ENCODE measurements at places on chromosomes 16 and 17. TPM values are rescaled to one million over a fixed set of nuclear protein-coding genes. Genes with fewer than 3 reads are reported as not detected.

Gene ITGAX
- 79.3 TPM for total RNA-seq

Gene MT1M
- total RNA-seq: not detected

GRCh38 chr16:85998868-85999729 is 100.1 kb downstream of the IRF8 start:
- DNase-seq: no peak

- peak; percentile 68 for DNase-seq
Observed at GRCh38 chr16:84144209-84144858, 643 bp downstream of the HSDL1 start.

DNA sequence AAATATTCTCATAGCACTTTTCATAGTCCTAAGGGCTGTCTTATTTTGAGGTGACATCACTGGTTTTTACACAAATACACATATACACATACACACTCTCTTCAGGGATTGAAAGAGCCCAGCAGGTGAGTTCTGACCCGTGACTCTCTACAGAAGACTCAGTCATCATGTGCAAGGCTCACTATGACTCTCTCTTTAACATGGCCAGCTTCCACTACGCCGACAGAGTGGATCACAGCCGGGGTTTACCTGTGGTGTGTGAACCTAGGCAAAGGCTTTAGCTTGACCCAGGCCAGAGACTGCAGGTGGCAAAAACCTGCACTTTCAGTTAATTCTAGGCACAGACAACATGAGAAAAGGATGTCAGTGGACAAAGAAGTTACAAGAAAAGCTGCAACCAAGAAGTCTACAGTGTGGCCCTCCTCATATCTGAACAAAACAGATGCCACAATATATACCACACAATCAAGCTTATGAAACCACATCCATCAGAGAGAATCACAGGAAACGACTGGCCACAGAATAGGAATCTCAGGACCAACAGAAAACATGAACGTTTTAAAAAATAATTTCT is 56.5 kb downstream of the CYTH1 start:
- DNase-seq: peak; percentile 59

DNA sequence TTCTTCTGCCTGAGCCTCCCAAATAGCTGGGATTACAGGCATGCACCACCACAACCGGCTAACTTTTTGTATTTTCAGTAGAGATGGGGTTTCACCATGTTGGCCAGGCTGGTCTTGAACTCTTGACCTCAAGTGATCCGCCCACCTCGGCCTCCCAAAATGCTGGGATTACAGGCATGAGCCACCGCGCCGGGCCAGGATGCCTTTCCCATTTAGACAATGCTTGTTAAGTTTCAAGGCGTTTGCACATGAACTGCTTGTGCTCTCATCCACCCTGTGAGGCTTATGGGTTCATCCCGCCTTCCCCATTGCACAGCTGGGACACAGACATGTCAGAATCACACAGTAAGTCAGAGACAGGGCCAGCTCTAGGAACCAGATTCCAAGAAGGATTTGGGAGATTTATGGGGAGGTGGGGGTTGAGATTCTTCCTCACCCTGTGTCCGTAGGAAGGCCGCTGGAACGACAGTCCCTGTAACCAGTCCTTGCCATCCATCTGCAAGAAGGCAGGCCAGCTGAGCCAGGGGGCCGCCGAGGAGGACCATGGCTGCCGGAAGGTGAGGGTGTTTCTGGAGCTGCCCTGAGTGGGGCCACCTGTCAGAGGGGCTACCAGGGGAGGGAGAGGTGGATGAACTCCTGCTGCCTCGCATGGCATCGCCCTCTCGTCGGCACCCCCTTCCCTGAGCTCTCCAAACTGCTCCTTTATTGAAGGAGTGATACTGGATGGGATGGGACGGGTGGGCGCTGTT is 46.3 kb downstream of the MRC2 start:
- no peak for DNase-seq

DNA sequence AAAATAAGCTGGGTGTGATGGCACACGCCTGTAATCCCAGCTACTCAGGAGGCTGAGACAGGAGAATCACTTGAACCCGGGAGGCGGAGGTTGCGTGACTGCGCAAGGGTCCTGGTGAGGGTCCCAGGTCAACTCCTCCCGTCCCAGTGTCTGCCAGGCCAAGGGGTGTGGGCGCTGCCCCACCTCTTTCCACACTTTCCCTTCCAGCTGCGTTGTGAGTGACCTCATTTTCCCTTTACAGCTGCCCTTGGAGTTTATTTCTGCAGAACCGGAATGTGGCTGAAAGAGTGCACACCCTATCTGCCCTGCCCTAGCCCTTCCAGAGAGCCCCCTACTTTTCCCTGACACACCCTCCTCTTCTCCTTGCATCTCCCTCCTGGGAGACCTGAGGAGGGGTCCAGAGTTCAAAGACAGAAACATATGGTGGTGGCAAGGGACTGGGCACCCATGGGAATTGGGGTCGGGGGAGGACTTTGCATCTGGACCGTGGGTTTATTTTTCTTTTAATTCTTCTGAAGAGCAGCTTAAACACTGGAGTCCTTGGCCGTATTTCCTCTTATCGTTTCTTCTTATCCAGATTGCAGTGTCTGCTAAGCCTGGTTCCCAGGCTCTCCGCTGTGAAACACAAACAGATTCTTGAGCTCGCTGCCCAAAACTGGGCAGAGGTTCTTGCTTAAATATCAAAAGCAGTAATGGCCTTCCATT is 20.9 kb downstream of the MRC2 start:
- DNase-seq: no peak

DNA sequence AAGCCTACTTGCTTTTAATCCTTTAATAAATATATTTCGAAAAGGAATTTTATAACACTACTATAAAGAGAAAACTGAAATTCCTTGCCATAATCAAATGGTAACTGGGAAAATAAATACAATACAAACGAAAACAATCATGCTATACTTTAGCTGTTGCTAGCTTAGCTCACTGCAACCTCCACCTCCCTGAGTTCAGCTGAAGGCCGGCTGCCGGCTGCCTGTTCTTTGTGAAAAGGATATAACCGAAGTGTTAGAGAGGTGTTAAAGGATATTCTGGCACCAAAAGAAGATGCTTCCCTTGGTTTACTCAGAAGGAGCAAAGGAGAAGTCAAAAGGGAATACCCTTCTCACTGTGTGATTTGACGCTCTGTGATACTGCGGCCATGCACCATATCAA is 108.5 kb downstream of the CACNG3 start:
- DNase-seq: no peak

DNA sequence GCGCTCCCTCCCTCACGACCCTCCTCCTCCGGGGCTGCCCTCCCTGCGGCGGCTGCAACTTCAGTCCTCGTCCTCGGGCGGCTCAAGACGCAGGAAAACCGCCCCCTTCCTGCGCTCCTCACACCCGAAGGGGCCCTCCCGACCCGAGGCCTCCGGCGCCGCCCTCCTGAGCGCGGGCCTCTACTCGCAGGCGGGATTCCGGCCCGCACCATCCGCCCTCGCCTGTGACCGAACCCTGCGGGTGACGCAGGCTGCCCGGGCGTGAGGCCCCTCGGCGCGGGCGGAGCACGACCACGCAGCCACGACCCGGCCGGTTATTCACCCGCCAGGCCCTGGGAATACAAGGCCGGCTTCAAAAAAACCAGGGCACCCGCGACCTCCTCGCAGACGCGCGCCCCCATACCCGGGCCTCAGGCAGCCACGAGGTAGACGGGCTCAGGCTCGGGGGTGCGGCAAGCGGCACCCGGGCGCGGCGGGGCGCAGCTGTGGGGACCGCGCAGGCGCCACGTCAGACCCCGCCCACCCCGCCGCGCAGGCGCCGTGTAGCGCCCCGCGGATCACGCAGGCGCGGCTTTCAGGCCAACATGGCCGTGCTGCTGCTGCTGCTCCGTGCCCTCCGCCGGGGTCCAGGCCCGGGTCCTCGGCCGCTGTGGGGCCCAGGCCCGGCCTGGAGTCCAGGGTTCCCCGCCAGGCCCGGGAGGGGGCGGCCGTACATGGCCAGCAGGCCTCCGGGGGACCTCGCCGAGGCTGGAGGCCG is at the start of gene SPG7:
SPG7 (plus strand) TSS at position 570 of the 757 bp plus-strand sequence; CDS start at position 585, 15 bp downstream.
- peak; percentile 90 for DNase-seq

- DNase-seq: no peak
Observed at GRCh38 chr17:44738214-44738906, 20.4 kb upstream of the ADAM11 start.

GRCh38 chr17:4525691-4526397 is 27.2 kb downstream of the SPNS2 start:
- DNase-seq: no peak

DNA sequence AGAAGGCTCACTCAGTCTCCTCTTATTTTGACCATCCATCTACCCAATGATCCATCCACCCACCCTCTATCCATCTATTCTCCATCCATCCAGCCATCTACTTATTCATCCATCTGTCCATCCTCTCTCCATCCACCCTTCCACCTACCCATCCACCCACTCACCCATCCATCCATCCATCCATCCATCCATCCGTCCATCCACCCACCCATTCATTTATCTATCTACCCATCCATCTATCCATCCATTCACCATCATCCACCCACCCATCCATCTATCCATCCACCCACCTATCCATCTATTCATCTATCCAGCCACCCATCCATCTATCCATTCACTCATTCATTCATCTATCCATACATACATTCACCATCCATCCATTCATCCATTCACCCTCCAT is 45.8 kb upstream of the PLCG2 start:
- DNase-seq: no peak

GRCh38 chr17:62757500-62757951 is 50.6 kb downstream of the MARCHF10 start:
- no peak for DNase-seq

- DNase-seq: no peak
Observed at GRCh38 chr16:9362050-9362449, 270.6 kb downstream of the HAPSTR1 start.

- DNase-seq: no peak
Observed at GRCh38 chr17:2034157-2034556, 4.2 kb downstream of the DPH1 start.

GRCh38 chr17:50908860-50909764 is 43.0 kb upstream of the TOB1 start:
- peak; percentile 44 for DNase-seq

- no peak for DNase-seq
Observed at GRCh38 chr16:54812229-54812628, 118.4 kb upstream of the IRX5 start.

- DNase-seq: no peak
Observed at GRCh38 chr17:54945671-54946070, 22.8 kb downstream of the COX11 start.

DNA sequence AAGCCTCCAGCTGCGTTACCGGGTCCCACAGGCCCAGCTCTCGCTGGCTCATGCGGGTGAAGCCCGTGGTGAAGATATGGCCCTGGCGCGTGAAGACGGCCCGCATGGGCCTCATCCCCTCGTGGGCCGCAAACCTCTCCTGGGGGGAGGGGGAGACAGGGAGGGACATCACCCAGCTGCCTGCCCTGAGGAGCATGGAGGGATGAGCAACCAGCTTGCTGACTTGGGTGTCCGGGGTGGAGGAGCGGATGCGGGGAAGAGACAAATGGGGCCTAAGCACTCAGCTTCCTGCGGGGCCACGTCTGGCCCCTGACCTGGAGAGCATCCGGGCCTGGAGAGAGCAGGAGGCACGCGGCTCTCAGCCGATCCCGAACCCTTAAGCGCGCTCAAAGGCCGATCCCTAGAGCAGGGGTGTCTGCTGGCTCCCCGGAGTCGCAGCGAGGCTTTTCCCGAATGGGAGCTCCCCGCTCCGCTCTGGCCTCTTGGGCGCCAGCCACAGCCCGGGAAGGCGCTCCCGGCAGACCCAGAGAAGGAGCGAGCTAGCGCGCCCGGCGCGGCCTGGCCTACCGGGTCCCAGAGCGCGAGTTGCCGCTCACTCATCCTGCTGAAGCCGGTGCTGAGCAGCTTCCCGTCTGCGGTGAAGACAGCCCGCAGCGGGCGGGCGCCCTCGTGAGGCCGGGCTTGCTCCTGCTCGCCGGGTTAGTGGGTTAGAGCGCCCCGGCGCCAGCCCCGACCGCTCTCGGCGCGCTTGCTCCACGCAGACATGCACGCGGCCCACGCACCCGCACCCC is 5.0 kb downstream of the CORO6 start:
- peak; percentile 92 for DNase-seq

DNA sequence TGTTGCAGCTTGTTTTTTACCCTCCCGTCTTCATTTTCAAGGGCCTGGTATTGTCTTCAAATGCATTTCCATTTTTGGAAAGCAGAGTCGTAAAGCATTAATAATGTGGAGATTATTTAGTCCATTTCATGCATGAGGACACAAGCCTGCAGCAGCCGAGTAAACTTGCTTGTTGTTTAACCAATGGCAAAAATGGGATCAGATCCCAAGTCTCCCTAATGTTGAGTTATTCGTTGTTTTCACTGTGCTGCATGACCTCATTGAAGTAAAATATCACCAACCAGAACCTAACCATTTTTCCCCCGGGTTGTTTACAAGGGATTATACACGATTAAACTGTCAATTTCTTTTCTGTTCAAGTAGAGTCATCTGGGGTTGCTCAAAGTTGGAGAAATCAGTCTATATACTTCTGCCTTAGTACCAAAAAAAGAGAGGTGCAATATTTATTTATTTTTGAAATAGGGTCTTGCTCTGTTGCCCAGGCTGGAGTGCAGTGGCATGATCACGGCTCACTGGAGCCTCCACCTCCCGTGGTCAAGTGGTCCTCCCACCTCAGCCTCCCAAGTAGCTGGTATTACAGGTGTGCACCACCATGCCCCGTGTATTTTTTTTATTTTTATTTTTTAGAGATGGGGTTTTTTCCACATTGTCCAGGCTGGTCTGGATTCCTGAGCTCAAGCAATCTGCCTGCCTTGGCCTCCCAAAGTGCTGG is 12.4 kb downstream of the AMZ2 start:
- DNase-seq: no peak
